ENCODE measurements at places on chromosomes 7 and 10.

GRCh38 chr10:16363741-16364140, 73.1 kb upstream of the PTER start:
- no peak for DNase-seq

DNA sequence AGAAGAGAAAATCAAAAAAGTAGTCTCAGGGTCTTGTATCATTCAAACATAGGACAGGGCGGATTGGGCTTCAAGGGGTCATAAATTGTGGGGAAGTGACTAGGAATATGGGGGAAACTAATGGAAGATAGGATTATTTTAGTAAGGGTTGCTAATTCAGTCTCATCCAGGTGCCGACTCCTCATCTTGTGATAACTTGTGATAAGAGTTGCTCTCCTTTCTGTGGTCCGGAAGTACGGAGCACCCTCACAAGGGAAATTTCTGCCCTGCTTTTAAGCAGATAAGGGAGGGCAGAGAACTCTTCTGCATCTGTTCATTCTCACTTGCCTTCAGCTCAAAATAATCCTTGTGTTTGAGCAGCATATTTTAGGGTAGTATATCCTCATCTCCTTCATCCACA, 436.4 kb upstream of the LRGUK start:
- DNase-seq: no peak

- no peak for DNase-seq
Observed at GRCh38 chr7:116218051-116218645, 7.8 kb downstream of the TES start.

- DNase-seq: peak; percentile 47
Observed at GRCh38 chr10:97407211-97407951, 6.2 kb upstream of the RRP12 start.

DNA sequence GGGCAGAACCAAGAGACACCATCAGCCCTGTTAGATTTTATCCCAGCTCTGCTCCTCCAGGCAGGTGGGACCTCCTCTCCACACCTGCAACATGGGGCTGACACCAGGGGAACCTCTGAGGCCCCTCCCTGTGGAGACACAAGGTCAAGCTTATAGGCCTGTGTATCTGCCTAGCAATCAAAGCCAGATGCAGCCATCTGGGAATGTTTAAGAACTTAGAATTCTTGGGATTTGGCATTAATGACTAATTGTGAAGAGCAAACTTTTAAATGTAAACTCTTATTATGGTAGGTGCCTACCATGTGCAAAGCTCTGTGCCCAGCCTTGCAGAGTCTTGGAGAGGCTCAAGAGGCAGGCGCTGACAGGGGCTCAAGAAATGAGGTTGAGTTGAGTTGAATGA, 52.1 kb downstream of the TBATA start:
- no peak for DNase-seq

DNA sequence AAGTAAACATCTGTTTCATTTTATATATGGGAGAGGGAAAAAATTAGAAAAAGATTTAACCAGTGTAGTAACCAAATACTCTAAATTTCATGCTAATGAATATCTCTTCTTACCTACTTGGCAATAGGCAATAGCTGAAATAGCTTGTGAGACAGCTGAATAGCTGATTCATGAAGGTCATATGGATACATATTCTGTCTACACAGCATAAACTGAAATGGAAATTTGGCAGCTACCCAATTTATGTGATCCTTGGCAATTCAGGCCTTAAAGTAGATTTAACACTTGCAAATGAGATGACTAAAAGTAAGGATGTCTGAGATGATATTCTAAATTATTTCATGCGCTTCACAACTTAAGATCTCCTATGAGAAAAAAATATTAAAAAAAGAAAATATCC, 261.2 kb upstream of the SEMA3A start:
- no peak for DNase-seq

GRCh38 chr7:28077616-28078015, 103.0 kb downstream of the JAZF1 start:
- no peak for DNase-seq

DNA sequence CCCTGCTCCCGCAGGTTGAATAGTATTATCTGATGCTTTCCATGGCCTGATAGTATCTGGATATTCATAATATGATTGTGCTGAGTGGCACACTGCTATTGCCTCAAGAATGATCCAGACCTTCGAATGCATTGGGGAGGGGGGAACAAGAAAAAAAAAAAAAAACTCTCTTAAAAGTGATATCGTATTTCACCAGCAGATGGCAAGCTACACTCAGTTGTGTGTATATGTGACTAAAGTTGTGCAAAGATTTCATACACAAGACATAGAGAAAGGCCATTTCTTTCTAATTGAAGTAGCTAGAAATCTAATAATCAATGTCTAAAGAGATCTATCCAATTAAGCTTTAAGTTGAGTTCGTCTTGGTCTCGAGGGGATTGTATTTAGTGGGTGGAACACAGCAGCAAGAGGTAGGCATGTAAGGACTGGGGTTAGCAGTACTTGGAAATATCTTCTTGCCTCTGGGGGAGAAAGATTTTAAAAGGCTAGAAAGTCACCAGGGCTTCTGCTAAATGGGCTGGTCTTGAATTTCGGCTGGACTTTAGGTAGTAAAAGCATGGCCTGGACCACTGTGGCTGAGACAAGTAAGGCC, 15.3 kb downstream of the SFRP4 start:
- no peak for DNase-seq

DNA sequence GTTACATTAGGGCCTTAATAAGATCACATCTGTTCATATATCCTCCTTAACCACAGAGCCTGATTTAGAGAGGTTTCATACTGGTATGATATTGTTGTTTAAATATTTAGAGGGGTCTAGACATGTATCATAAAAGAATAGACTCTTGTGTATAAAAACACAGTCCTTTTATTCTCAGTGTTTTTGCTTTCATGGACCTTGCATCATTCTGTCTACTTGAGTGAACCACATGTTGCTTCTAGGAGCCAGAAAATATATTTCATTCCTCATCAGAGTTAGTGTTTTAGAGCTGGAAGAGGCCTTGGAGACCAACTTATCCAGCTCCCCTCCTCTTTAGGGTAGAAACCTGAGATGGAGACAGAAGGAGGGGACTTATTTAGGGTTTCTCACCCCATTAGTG, 312.8 kb downstream of the LRMDA start:
- no peak for DNase-seq

DNA sequence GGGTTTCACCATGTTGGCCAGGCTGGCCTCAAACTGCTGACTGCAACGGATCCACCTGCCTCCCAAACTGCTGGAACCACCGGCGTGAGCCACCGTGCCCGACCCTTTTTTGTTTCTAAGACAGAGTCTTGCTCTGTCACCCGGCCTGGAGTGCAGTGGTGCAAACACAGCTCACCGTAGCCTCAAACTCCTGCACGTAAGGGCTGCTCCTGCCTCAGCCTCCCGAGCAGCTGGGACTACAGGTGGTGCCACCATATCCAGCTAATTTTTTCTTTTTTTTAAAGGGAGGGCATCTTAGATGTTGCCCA, 36.4 kb downstream of the ADAP1 start:
- DNase-seq: no peak

DNA sequence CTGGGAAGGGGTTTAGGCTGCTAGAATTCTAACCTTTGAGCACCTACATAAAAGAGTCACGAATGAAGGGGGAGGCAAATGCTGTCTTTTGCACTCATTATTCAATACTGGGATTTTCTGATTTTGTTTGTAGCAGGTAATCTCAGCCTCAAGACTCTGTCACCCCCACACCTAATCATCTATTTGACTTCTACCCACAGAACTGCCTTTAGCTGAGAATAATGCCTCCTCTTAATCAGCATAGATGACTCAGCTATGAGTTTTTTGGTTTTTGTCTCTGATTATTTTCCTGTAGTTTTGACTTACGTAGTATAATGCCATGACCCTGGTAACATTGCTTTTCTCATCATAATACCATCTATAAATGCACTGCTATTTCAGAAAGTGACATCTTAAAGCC, 42.7 kb upstream of the CACNB2 start:
- DNase-seq: no peak

DNA sequence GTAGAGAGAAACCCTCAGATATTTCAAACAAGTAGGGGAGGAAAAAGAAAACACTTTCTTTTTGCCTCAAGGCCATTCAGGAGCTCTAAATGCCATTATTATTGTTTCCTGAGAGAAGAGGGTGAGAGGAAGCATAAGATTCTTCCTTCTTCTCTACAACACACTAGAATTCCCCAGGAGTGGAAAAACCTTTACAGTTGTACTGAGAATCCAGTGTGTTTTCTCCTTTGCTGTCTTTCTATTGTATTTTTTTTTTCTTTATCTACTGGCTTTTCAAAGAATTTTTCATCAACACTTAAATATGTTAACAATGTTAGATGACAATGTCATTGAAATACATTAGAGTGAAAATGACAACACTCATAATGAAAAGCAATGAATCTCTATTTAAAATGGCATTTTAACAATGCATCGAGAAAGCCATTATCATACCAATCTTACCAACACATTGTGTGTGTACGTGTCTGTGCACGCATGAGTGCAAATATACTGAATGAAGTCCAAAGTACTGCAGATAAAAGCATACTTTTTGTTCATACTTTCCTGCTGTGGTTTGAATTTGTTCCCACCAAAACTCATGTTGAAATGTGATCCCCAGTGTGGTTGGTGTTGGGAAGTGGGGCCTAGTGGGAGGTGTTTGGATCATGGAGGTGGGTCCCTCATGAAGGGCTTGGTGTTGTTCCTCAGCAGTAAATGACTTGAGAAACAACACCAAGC, 24.2 kb upstream of the MACC1 start:
- no peak for DNase-seq

- DNase-seq: no peak
Observed at GRCh38 chr7:105677410-105677730, 96.1 kb upstream of the EFCAB10 start.

DNA sequence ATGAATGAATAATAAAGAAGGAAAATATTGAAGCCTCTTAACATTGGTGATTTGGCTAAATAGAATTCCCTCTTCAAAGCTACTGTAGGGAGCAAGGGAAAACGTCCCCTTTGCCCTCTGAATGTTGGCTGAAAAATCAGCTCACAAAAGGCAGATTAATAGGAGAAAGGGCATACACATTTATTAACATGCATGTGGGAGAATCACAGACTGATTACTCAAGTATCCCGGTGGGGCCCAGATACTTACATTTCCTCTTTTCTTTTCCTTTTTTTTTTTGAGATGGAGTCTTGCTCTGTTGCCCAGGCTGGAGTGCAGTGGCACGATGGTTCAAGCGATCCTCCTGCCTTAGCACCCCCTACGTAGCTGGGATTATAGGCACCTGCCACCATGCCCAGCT, 68.5 kb downstream of the HK1 start:
- DNase-seq: no peak

GRCh38 chr10:122648599-122649428, 50.8 kb downstream of the C10orf120 start:
- DNase-seq: no peak

DNA sequence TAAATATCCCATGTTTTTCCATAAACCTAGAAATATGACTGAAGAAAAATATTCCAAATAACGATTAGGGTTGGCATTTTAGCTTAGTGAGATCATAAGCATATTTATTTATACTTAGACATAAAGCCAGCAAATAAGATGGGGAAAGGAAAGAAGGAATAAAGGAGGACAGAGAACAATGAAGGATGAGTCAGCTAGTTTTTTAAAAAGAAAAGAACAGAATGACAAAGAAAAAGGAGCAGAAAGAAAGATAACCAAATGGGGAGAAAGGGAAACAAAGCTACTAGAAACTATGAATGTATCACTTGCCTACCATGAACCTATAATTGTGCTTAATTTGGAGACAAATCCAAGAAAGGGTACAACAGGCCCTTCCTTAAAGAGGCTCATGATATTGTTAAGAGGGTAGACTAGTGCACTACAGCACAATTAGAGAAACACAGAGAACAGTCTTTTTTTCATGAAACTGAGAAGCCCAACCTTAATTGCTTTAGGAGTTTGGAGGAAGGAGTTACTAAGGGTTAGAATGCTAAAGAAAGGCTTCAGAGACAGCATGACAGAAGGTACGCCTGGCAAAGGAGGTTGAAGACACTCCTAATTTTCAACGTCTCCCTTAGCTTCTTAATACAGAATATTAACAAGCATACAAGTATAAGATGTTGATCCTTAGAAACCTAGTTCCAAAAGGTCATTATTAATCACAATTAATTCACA, 23.9 kb downstream of the HERPUD2 start:
- DNase-seq: no peak

- DNase-seq: peak; percentile 35
Observed at GRCh38 chr7:101410743-101411507, 48.2 kb downstream of the COL26A1 start.

GRCh38 chr7:54981913-54982312, 36.9 kb upstream of the EGFR start:
- DNase-seq: no peak

DNA sequence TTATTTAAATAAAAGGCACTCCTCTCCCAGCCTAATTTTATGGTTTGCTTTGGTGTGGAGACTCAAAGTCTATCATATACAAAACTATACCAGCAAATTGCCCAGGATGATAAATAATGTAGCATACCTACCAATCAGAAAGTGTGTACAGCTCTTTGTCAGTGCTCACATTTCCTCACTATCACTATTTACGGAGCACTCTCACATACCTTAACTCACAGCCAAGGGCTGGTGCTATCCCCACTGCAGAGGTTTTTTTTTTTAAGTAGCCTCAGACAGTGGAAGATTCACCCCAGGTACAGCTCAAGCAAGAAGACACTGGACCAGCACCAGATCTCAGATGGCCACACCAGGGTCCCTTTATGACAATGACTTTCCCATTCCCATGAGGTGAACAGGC, 2.5 kb downstream of the PDLIM1 start:
- no peak for DNase-seq

GRCh38 chr10:9274206-9274755, 1219.8 kb downstream of the GATA3 start:
- no peak for DNase-seq

GRCh38 chr10:28434063-28434462, 98.9 kb upstream of the WAC start:
- no peak for DNase-seq

GRCh38 chr10:43377424-43377883, 6.0 kb downstream of the FXYD4 start:
- no peak for DNase-seq

- DNase-seq: no peak
Observed at GRCh38 chr10:48541144-48541795, 63.6 kb downstream of the ARHGAP22 start.

All from activated T-cell treated with anti-CD3 and anti-CD28 coated beads for 1 hour (primary cell).